ENCODE measurements at places on chromosomes 3 and 15.

DNA sequence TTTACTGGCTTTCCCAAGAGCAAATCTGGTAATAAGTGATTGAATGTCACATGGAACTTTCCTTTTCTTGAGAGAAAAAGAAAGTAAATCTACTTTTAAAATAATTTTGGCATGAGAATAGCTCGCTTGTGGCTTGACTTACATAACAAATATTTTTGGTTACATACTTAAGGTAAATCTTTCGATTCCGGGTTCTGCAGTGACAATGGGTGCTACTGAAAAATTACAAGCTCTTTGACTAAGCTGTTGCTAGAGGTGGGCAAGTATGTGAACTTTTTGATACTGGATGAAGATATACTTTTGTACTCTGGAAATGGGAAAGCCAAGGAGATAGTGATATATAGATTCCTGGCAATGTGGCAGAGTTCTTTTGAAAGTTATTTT lies 51.9 kb upstream of the OTOL1 start:
- DNase-seq = no peak

- no peak for DNase-seq
These were observed 62.9 kb downstream of the PLD1 start for GRCh38 chr3:171747223-171747920.

DNA sequence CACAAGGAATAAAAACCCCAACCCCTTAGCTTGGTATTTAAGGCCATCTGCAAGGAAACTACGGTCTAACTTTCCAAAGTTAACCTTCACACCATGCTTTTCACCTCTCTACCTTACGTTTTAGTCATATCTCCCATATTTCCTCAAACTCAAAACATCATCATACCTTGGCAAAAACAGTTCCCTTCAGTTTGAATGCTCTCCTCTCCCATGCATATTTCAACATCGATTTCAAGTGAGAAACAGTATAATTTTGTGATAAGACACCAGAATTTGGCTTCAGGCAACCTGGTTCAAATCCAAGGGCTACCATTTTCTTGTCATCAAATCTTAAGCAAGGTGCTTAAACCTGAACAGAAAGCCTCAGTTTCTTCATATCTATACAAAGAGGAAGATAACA lies 108.2 kb downstream of the THRB start:
- DNase-seq = no peak

DNA sequence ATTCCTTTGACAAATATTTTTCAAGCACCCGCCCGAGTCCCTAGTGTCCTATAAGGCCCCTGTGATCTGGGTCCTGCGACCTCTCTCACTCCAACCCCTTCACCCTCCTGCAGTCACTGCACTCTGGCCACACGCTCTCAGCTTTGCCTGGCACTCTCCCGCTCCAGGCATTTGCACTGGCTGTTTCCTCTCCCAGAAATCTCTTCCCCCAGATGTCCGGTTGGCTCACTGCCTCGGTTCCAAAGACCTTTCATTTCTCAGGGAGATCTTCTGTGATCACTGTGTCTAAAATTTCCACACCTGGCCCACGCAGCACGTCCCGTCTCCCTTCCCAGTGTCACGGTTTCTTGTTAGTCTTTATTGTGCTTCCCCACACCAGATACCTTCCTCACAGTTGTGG lies 97.4 kb downstream of the WNT7A start:
- no peak for DNase-seq
